ENCODE measurements at places on chromosomes 2 and 18.

DNA sequence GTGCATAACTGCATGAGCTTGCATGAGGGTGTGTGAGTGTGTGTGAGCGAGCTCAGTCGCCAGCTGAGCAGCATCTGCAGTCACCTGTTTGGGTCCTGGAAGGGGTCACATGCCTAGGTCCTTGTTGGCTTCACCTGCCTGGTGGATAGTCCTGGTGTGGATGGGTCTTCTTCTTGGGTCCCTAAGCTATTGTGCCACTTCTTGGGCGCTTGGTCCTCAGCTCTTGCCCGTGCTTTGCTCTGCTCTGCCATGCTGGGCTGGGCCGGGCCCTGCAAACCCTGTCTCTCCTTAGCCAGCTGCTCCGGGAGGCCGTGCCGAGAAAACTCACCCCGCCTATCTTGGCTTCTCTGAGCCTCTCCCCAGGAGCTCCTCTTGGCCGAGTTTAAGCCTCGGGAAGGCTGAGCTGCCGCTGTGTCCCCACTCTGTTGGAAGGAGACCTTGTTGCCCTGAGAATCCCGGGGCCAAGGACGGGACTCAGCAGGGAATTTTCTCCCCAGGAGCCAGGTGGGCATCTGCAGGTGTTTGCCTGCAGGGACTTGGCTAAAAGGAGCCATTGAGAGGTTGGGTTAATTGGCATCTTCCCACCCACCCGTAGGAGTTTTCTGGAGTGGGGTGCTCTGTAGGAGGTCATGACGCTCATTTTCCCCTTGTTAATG, 300.8 kb downstream of the NDUFA10 start:
- DNase-seq, result no peak

DNA sequence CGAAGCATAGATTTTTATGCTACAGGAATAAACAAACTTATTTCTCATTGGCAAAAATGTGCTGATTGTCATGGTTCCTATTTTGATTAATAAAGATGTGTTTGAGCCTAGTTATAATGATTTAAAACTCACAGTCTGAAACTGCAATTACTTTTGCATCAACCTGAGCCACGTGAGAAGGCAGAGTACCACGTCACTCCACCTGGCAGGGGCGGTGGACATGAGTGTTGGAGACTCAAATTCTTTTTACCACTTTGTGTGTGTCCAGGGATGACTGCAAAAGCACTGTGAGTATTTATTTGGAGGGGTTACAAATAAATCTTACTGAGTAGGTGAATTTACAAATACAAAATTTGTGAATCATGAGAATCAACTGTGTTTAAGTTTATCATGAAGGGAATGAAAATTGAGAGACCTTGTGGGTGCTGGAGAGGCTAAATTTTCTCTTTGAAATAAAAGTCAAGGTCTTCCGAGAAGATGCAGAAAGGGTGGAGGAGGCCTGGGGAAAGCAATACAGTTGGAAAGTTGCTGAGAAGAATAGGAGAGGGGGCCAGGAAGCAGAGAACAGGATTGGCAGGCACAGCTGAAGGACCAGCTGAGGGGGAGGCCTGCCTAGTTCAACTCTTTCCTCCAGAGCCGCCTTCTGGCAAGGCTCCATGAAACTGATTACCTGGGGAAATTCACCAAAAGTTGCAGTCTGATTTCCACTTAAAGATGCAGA, 316.4 kb downstream of the MYCN start:
- DNase-seq, result no peak

GRCh38 chr18:9691235-9691634, 16.9 kb upstream of the RAB31 start:
- DNase-seq, result no peak

GRCh38 chr2:58182527-58182926, 58.6 kb downstream of the FANCL start:
- no peak for DNase-seq

DNA sequence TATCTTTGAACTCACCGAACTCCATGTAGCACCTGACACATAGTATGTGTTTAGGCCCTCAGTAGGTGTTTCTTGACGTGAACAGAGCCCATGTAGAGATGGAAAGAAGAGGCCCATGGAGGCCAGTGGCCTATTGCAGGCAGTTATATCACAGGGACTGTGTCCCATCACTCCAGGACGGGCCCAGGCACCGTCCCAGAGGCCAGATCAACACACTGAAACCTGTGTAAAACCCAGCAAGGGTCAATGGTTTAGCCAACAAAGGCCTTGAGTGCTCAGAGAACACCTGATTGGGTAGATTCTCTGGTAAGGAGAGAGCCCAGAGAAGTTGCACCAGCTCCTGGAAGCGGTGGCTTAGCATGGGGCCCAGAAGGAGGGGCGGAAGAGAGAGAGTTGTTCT, 82.8 kb downstream of the INHBB start:
- DNase-seq, result no peak

DNA sequence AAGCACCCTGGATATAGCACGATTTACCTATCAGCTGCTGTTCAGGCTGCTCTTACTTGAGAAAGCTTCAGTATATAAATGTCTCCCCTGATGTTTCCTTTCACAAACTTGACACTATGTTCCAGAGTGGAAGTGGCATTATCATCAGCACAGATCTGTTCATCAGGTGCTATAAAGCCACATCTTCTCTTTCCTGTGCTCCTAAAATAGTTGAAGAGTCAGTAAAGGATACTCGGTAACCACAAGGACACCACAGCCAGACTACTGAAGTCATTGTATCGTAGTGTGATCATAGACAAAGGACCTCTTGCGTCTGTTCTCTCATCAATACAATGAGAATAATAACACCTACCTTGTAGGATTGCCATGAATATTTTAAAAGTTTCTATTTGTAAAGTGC, 841.0 kb upstream of the CELF4 start:
- DNase-seq, result no peak

DNA sequence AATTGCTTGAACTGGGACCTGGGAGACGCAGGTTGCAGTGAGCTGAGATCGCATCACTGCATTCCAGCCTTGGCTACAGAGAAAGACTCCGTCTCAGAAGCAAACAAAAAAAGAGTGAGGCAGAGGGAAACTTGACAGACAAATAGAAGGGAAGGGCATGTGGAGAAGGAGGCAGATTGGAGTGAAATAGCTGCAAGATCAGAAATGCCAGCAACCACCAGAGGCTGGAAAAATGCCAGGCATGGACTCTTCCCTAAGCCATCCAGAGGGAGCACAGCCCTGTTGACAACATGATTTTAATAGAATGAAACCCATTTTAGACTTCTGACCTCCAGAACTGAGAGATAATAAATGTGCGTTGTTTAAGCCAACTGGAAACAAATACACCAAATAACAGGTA, 447.2 kb upstream of the SPHKAP start:
- DNase-seq, result no peak

- no peak for DNase-seq
These were observed 37.5 kb downstream of the SLC4A3 start for GRCh38 chr2:219664944-219665343.

All from NCI-H2107 (cell line).